Stimulated activated CD4-positive, alpha-beta T cell treated with anti-CD3 and anti-CD28 coated beads, Interleukin-15, amount 100 ng/mL, for 24 hours (primary cell): ENCODE measurements at places on chromosomes 1 and 21.

GRCh38 chr1:111535256-111536191 is 32.1 kb upstream of the ADORA3 start:
- no peak for DNase-seq

- DNase-seq = no peak
Measured at GRCh38 chr1:91734761-91735160, 151.2 kb downstream of the TGFBR3 start.

DNA sequence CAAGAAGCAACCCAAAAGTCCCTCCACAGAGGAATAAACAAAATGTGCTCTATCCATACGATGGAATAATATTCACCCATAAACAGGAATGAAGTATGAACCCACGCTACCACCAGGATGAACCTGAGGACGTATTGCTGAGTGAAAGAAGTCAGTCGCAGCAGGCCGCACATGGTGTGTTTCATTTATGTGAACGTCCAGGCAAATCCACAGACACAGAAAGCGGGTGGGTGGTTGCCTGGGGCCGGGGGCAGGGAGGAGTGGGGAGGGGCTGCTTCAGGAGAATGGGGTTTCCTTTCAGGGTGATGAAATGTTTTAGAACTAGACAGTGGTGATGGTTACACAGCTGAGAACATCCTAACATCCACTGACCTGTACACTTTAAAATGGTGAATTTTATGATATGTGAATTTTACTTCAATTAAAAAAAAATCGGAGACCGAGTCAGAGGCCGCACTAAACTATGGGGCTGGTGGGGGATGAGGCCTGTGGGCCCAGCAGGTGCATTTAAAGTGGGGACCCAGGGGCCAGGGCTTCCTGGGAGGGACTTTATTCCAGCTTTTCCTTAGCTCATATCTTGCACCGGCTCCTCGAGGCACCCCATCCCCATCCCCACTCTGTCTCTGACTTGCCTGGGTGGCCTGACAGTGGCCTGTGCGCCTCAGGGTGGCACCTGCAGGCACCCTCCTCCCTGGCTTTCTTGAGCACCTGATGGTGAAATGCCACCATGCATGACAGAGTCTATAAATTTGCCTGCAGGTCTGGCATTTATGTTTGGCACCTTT is 392.6 kb upstream of the VAMP3 start:
- no peak for DNase-seq

GRCh38 chr1:219790834-219791615 is 137.3 kb downstream of the SLC30A10 start:
- no peak for DNase-seq
